ENCODE measurements at places on chromosomes 11 and 22. TPM values are rescaled to one million over a fixed set of nuclear protein-coding genes. Genes with fewer than 3 reads are reported as not detected.
A peak's percentile ranks its signal among the peaks of the same experiment; 100 is the strongest.

GRCh38 chr11:121552154-121552553 lies 99.4 kb upstream of the SORL1-AS1 start:
- H3K27ac ChIP-seq: no peak overlapping the region
- DNase-seq: no peak
- no peak overlapping the region for H3K4me3 ChIP-seq
- no peaks in the 10 kb centered on the region for H3K27me3 ChIP-seq

- H3K36me3 ChIP-seq: no peaks in the 10 kb centered on the region
- H3K27ac ChIP-seq: no peak overlapping the region
- no peak for DNase-seq
- no peaks in the 10 kb centered on the region for H3K4me1 ChIP-seq
- H3K4me3 ChIP-seq: no peak overlapping the region
- H3K27me3 ChIP-seq: no peaks in the 10 kb centered on the region
Observed at GRCh38 chr11:106063009-106063408, 14.1 kb downstream of the KBTBD3 start.

DNA sequence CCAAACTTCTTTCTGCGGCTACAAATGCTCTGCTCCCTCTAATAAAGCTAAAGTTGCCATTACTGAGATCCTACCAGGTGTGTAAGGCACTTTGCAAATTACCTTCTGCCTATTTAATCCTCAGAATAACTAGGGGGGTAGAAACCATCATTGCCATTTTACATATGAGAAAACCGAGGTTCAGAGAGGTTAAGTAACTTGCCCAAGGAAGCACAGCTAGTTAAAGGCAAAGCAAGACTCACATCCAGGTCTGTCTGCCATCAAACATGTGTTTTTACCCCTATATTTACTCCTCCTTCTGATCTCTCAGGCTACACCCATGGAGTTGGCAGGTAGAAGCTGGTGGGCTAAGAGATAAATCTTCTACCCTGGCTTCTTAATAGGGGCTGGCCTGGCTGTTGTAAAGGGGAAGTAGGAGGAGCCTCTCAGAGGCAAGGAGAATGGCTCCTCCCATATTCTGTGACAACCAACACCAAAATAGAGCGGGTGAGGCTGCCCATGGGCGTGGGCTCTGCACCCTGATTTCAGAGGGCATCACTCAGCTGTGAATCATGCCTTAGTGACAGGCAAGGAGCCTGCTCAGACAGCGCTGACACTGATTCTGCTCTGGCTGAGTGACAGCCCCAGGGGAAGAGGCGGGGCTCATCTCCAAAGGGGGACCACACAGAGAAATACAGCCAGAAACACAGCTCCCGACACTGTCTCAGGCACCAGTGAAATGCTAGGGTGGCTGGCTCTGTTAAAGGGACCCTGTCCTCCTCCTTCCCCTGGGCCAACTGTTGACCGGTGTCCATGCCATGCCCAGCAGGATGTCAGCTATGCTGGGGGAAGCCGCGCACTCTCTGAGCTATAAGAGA lies 106.8 kb downstream of the ABTB2 start:
- DNase-seq: no peak
- H3K27ac ChIP-seq: no peak overlapping the region
- H3K27me3 ChIP-seq: no peaks in the 10 kb centered on the region

DNA sequence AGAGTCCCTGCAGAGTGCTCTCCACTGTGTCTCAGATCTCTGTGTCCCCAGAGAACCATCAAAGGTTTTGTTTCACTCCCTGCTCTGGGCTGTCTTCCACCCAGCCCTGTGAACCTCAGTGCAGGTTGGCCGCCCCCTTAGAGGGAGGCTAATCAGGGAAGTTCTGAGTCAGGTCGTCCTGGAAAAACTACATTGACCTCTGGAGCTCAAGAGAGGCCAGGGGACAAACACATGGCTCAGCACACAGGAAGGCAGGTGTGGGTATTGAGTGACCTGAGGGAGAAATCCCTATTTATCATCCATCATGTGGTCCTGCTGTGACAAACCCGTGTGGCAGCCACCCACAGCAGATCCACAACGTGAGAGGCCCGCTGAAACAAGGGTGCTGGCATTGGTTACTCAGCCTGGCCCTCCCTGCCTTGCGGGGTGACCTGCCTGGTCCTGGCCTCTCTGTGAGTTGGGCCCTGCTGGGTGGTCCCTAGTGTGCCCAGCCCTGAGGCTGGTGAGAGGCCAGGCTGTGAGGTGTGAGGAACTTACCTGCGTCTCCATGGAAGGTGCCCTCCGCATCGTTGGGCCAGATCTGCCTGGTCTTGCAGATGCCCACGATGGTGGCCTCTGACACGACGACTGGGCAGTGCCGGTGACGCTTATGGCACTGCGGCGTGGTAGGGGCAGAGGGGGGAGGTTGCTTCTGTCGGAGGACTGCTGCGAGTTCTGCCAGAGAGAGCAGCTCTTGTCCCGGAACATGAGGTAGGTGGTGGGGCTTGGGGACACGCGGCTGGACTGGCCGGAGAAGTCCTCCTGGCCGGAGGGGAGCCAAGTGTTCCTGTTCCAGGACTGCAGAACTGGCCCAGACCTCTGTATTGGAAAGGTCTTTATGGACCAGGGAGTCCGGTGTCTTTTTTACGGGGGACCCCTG lies 669 bp upstream of the BCR start:
- H3K4me3 ChIP-seq: peak overlapping the region; percentile 66
- H3K27me3 ChIP-seq: no peaks in the 10 kb centered on the region
- H3K4me1 ChIP-seq: peaks cover 23% of the 10 kb centered on the region
- no peaks in the 10 kb centered on the region for H3K36me3 ChIP-seq
- DNase-seq: peak; percentile 60
- peak overlapping the region; percentile 13 for H3K27ac ChIP-seq

MMP3 gene
- total RNA-seq: not detected

ADM2 gene
- total RNA-seq: not detected

FOXRED1 gene
- total RNA-seq: 10.3 TPM

CRYBA4 gene
- not detected for total RNA-seq
